ENCODE measurements at places on chromosomes 2 and 18.
A peak's percentile ranks its signal among the peaks of the same experiment; 100 is the strongest.

DNA sequence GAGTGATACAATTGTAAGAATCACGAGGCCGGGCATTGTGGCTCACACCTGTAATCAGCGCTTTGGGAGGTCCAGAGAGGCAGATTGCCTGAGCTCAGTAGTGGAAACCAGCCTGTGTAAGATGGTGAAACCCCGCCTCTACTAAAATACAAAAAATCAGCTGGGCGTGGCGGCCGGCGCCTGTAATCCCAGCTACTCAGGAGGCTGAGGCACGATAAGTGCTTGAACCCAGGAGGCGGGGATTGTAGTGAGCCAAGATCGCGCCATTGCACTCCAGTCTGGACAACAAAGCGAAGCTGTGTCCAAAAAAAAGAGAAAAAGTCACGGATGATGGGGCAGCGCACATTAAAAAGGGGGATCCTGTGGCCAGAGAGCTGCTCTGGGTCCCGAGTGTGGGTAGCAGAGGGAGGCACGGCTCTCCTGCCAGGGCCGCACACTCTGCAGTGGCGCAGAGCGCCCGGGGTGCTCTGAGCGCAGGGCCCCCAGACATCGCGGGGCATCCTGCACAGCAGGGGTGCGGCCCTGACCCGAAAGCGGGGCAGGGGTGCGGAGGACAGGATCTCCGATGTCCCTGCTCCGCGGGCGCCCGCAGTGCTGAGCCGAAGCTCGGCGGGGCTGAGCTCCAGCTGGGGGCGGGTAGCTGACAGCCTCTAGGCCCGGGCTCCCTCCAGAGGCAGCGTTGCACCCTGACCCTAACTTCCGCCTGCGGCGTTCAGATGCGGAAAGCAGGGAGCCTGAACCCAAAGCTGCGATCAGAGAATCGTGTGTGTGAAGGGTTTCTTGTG is 30.4 kb upstream of the RAB6D start:
- no peak for DNase-seq

DNA sequence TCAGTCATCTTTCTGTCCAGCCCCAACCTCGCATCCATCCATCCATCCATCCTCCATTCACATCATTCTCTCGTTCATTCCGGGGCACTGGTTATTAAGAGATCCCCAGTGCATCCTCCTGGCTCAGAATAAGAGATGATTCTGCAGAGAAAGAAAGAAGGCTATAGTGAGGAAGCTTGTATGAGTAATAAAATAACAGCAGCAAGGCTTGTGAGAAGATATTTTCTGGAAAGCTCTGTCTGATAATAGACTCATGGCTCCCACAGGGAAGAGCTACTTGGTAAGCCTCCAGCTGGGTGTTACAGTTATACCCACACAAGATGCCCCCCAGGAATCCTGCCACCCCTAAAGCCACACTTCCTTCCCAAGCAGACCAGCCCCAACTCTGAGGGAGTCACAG is 143.2 kb downstream of the MTCL1 start:
- no peak for DNase-seq

DNA sequence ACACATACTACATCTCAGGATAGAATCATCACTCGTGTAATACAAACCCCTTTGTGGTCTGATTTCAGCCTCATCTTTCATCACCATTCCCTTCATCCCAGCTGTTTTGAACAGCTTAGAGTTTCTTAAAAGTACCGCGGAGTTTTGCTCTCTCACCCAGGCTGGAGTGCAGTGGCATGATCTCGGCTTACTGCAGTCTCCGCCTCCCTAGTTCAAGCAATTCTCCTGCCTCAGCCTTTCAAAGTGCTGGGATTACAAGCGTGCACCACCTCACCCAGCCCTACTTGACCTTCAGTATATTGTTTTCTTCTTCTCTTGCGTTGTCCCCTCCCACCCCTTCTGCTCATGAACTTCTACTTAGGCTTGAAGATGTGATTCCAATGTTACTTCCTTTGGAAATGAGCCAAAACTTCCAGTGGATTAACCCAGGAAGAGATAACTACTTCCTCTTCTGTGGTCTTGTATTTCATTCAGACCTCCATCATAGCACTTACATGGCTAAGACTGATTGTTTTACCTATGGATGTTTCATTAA is 15.8 kb downstream of the ERLEC1 start:
- no peak for DNase-seq

GRCh38 chr18:48308755-48309575 is 100.2 kb downstream of the ZBTB7C start:
- DNase-seq: no peak

DNA sequence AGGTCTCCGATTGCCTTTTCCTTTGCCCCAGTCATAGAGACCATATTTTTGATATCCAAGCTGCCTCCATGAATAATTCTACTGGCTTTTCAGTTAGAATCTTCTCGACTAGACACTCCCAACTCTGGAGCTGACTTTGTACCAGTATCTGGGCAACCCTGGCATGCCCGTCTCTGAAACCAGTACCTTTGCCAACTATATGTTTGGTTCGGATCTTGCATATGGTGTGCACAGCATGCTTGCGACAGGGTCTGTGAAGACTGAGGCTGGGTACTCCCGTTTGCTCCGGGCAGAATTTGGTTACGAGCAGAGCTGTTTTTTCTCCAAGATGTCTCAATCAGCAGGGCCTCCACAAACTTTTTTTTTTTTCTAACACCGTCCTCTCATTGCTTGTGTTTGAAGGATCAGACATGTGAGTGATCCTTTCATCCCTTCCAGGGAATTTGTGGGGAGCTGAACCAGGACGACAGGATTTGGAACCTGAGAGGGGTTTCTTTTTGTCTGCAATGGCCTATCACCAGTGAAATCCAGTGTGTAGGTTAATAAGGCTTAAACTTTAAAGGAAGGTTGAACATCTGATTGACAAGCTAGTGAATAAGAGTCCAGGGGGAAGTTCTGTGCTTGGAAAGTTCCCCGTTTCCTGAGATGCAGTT is 322.3 kb downstream of the MYCN start:
- DNase-seq: no peak

DNA sequence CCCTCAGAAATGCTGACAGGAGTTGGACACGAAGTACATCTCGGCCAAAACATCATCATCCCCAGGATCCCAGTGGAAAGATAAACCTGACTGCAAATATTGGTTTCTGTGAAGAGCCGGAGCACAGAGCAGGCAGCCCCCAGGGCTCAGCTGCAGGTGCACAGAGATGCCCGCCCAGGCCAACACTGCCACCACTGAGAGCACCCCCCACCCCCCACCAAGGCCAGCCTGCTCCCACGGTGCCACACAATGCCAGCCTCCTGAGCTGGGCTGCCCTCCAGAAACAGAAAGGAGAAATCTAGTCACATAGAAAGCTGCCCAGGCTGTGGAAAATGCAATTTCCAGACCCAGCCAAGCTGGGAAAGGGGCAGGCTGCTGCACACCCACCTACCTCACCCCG is 71.7 kb downstream of the GALNT14 start:
- no peak for DNase-seq

- DNase-seq: no peak
Observed at GRCh38 chr2:240125742-240126141, 10.4 kb downstream of the COPS9 start.

DNA sequence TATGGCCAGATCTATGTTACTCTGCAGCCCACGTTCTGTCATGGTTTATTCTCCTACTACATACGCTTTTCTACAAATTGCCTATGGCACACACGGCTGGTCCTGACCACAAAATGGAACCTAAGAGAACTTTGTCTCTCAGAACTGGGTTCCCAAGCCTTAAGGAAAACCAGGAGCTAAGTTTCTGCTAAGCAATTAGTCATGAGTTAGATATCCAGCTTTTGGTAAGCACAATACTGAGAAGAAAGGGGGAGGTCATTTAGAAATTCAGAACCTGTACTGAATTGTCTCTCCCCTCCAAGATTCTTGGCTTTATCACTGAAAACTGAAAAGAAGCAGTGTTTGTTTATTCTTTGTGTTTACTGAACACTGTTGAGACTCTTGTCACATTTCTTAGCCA is 283.5 kb upstream of the TANK start:
- DNase-seq: peak; percentile 16

GRCh38 chr2:178886006-178886405 is 78.8 kb upstream of the TTN start:
- no peak for DNase-seq

GRCh38 chr18:9914584-9915290 is 921 bp downstream of the VAPA start:
- peak; percentile 69 for DNase-seq

GRCh38 chr18:50399582-50399981 is 24.7 kb downstream of the SKA1 start:
- no peak for DNase-seq

- DNase-seq: no peak
Observed at GRCh38 chr2:239912171-239912937, 112.8 kb downstream of the NDUFA10 start.

DNA sequence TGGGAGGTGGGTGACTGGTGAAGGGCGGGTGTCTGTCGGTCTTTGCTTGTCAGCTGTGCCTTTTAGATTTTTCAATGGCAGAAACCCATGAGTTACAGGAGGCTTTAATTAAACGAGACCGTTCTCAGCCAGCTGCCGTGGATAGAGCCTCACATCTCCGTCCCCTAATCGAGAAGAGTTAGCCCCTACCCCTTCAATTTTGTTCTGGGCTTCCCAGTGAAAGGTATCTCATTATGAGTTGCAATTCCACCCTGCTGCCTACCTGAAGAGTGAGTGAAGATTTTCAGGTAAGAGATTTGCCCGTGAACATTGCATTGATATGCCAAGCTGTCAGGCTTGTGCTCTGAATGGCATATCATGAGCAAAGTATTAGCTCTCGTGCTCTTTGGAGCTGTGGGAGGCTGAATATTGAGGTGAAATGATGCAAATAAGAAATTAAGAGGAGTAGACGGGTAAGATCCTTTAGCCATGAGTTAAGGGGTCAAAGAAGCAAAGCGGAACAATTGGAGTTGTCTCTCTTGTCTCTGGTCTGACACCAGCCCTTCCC is 118.7 kb upstream of the MSTN start:
- no peak for DNase-seq

DNA sequence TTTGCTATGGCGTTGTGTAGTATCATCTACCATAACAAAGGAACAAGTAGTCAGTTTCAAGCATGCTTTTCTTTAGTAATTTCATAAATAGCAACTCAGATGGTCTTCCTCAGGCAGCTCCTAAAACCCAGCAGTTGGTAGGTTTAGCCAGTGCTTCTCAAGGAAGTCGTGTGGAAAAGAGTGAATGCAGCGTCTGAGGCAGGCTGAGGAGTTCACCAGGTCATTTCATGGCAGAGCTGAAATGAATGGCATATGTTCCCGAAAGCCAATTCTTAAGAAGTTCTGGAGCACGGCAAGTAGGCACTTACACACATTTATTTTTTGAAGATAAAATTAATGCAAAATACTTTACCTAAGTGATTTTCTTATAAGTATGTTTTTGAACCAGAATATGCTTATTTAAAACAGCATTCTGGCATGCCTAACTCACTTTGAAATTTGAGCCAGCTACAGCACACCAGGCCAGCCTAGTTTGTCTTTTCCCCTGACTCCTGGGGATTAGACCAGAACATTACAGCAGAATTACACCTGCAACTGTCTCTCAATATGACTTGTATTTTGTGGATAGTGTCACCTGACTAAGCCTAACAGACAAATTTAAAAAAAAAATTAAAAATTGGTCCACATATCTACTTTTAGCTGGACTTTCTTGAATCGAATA is 62.2 kb downstream of the OSBPL6 start:
- no peak for DNase-seq

GRCh38 chr2:16090650-16091575 is 150.6 kb downstream of the MYCN start:
- DNase-seq: no peak

DNA sequence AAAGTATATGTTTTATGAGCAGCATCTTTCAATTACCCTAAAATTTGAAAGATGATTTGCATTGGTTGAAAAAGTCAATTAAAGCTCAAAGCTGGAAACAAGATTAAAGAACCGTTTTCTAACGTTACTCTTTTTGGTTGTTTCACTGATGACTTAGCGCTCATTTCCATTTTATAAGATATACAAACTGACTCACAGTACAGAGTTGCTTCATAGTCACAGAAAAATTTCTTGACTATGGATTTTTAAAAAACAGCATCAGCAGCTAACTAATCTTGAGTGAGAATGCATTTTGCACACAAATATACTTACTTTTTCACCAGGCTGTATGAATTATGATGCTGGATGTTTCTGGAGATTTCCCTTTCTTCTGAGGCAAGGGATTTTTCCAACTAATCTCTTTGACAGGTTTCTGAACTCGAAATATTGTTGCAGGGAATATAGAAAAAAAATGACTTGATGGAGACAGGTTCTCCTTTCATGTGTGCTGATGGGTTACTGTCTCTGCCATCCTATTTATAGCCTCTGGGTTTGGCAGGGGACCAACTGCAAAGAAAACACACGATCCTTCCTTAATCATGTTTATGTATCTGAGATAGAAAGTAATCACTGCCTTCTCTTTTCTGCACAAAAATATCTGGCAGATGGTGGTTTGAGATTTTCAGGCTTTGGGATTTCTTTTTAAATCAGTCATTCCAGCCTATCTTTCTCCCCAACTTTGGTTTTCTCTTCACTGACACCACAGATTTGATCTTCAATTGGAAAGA is 129.4 kb upstream of the DAPL1 start:
- peak; percentile 43 for DNase-seq
